ENCODE measurements at places on chromosomes 1 and 21. TPM values are rescaled to one million over a fixed set of nuclear protein-coding genes. Genes with fewer than 3 reads are reported as not detected.

DNA sequence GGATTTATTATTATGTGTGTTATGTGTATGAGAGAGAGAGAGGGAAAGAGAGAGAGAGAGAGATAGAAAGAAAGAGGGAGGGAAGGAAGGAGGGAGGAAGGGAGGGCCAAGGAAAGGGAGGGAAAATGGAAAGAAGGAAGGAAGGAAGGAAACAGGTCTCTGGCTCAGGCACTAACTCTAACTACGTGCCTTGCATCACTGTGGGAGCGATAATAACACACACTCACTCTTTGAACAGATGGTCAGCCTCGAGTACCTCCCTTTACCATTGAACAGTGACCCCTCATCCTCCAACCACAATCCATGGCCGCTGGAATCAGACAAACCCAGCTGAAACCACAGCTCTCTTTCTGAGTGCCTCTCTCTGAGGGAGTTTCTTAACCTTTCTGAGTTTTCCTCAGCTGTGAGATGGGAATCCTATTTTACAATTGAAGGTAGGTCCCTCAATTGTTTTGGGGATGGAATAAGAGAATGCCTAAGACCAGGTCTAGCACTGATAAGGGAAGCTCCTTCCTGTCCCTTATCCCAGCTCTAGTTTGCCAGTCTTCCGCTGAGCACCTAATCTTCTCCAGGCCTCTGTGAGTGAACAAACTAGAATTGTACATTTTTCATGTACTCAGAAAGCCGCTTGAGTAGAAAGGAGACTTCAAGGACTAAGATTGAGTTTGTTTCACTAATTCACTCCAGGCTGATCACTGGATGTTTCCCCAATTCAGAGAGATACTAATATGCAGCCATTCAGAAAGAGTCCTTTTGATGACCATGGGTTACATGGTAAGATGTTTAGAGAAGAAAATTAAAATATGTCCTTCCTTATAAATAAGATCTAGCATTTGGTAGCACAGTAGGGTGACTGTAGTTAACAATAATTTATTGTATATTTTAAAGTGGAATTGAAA, 62.8 kb downstream of the IRF2BP2 start:
- DNase-seq: no peak

GRCh38 chr21:20591284-20591683, 406.9 kb upstream of the NCAM2 start:
- peak; percentile 19 for DNase-seq

DNA sequence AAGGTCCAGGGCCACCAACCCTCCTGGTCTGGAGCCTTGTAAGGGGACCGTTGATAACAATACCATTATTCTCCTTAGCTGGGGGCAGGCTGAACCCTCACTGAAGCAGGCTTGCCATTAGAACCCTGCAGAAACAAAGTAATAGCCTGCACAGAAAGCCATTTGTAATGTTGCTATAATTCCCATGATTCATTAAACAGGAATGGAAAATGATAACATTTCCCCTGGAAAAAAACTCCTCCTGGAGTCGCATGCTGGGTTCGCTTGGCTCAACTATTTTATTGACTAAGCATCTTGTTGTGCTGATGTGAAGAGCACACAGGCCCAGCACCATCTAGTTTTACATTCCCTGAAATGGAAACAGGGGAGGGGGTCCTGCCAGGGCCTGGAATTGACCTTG, 155.6 kb upstream of the CSF3R start:
- peak; percentile 43 for DNase-seq

- DNase-seq: no peak
Measured at GRCh38 chr1:228048659-228049298, 33.7 kb upstream of the ARF1 start.

DNA sequence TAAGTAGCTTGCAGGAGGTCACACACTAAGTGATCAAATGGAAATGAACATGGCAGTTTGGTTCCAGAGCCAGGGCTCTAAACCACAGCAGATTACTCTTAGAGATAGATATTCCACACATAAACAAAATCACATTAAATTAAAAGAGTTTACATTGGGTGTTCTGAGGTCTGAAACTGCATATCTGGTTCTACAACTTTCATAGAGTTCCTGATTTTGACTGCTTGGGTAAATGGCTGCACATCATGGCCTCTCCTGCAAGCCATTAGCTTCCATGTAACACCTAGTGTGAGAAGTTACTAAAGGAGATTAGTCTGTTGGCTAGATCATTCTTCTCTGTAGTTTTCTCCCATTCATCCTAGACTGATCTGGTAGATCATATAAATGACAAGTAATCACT, 12.8 kb upstream of the XCL2 start:
- no peak for DNase-seq

DNA sequence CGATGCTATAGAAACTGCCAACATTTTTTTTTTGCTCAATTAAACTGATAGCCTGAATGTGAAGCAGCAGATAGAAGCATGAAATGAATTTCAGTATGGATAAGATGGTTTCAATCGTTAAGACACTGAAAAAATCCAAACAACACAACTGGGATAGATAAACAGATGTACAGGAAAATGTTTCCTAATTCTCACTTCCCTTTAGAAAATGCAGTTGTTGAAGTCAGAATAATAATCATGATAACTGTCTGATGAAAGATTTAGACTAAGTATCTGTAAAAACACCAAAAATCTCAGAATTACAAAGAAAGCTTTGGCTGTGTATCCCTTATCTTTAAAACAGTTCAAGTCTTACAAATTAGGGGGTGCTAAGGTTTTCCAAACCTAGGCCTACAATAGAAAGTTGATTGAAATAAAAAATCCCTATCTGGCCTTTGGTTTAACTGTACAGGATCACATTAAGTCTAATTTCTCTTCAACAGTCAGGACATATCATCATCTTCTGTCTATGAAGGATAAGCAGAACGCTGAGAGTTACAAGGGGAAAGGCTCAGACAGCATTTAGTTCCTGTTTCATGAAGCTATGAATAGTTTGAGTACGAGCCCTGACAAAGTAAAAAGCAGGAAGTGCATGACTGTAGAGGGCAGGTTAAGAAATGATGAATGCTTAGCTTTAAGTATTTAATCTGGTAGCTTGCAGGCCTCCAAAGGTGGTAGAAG, 203.2 kb downstream of the APP start:
- peak; percentile 46 for DNase-seq

DNA sequence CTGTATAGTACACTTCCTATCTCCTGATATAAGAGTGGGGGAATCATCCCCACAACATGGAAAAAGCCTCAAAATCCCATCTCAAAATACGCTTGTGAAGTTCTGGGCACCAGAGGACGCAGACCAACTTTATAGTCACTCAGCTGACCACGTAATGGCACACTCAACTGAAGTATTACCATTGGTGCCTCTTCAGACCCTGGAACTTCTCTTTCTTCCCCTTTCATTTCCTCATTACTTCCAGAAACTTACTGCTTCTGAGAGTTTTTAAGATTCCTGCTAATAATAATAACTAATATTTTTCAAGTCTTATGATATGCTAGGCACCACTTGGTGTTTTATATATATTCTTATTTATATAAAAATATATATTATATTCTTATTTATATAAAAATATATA, 202.6 kb downstream of the PTPRC start:
- DNase-seq: no peak

CD5L gene
- not detected for total RNA-seq

RCOR3 gene
- 13.5 TPM for total RNA-seq
